COR-L47 (cell line): ENCODE measurements at places on chromosomes 16 and 17.
A peak's percentile ranks its signal among the peaks of the same experiment; 100 is the strongest.

GRCh38 chr17:65697661-65698060 lies 136.2 kb upstream of the AXIN2 start:
- DNase-seq = no peak

DNA sequence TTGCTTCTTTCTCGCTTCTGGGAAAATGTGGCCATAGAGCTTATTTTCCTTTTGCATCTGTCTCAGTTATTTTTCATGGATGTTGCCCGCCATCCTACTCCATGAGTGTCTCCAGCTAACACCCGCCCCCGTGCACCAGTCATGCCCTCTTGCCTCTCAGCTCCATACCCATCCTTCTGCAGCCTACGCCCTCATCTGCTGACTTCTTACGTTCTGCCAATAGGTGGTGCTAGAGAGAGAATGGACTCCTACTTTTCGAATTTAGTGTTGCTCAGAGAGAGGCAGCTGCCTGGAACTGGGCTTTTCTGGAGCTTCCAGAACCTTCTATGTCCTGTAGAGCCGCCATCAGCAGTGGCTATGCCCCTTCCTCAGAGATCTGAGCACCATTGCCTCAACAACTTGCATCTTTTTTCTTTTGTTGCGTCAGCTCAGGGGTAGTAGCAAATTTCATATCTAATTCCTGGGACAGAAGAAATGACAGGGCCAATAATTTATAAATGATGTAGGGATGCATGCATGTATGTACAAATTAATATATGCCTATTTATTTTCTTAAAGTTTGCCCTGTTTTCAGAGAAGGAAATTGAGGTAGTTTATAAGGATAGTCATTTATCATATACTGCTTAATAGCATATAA lies 119.7 kb upstream of the MYOCD start:
- no peak for DNase-seq

DNA sequence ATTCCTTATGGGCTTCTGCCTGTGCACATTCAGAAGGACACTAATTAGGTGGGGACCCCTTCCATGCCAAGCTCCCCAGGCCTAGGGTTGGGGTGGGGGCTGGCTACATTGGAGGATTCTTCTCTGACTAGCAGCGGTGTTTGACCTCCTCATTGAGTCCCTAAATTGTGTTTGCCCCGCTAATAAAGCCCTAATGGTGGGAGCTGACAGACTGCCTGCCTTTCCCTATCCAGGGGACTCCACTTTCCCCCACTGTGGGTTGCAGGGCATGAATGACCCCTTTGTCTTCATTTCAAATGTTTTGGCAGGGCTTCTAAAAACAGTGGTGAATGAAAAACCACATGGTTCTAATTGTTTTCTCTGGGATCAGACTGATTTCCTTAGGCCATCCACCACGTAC lies 476.8 kb upstream of the CDH11 start:
- no peak for DNase-seq

- DNase-seq = no peak
Measured at GRCh38 chr16:21610766-21611165, 11.4 kb downstream of the METTL9 start.

- DNase-seq = no peak
Measured at GRCh38 chr17:72733619-72734282, 358.7 kb downstream of the SLC39A11 start.

DNA sequence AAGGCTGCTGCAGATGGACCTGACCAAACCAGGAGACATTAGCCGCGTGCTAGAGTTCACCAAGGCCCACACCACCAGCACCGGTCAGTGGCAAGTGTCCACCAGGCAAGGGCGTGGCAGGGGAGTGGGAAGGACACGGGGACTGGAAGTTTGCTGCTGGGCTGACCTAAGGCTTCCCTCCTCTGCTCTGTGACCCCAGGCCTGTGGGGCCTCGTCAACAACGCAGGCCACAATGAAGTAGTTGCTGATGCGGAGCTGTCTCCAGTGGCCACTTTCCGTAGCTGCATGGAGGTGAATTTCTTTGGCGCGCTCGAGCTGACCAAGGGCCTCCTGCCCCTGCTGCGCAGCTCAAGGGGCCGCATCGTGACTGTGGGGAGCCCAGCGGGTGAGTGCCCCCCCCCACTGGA lies 4.8 kb downstream of the HSD11B2 start:
- no peak for DNase-seq

DNA sequence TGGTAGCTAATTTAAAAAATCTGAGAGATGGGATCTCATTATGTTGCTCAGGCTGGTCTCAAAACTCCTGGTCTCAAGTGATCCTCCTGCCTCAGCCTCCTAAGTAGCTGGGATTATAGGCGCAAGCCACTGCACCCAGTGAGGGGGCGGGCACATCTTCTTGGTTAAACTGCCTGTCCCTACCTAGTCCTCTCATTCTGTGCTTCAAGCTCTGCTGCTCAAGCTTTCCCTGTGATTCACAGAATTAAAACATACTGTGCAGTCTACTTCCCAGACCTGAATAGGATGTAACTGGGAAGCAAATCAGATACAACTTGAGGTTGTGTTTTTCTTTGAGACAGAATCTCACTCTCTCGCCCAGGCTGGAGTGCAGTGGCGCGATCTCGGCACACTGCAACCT lies 2.3 kb downstream of the MRPL38 start:
- no peak for DNase-seq

- DNase-seq = peak; percentile 2
Measured at GRCh38 chr17:63349478-63350000, 96.6 kb downstream of the CYB561 start.

- no peak for DNase-seq
Measured at GRCh38 chr17:43381621-43382020, 17.2 kb upstream of the ARL4D start.

- DNase-seq = no peak
Measured at GRCh38 chr17:42399948-42400843, 12.0 kb upstream of the STAT3 start.

GRCh38 chr17:19948116-19948943 lies 29.3 kb downstream of the AKAP10 start:
- DNase-seq = no peak

GRCh38 chr16:12629271-12629670 lies 174.4 kb downstream of the CPPED1 start:
- DNase-seq = no peak

DNA sequence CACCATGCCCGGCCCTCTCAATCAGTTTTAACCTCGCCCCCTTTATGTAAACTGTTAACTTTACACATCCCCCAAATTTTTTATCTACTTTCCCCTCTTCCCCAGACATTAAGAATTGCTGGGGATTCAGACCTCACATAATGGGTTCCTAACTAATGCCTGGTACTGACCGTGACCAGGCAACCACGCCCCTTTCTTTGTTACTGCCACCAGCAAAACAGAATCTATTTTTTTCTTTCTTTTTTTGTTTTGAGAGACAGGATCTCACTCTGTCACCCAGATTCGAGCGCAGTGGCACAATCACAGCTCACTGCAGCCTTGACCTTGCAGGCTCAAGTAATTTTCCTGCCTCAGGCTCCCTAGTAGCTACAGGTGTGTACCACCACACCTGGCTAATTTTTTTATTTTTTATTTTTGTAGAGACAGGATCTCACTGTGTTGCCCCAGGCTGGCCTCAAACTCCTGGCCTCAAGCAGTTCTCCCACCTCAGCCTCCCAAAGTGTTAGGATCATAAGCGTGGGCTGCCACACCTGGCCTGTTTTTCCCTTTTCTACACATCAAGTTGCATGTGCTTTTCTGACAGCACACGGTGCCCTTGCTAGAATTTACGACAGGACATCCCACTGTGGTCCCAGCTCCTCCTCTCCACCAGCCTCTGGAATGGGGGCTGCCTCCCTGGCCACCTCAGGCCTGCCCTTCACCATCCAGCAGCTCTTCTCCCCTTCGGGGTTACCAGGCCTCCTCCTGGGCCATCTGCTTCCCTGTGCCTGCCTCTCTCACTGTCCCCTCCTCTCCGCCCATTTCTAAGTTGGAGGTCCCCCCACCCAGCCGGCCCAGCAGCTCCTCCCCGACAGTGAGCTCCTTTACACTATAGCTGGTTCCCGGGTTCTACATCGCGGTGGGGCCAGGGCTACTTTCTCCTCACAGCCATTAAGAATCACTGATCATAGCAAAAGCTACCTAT lies 10.8 kb downstream of the CPNE2 start:
- no peak for DNase-seq

DNA sequence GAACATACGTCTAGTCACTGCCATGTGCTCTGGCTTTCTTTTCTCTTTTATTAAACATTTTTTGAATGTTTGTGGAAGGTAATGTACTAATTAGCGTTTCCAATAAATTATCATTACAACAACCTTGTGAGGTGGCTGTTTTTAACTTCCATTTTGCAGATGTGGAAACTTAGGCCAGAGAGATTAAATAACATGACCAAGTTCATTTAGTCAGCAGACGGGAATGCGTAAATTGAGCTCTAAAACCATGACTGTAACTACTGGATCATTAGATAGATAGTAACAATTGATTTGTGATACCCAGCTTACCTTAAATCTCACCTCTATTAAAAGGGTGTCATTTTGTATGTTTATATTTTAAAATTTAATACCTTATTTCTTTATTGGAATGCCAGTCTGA lies 49.4 kb downstream of the RABEP1 start:
- no peak for DNase-seq

GRCh38 chr17:17474341-17474740 lies 2.5 kb upstream of the MED9 start:
- no peak for DNase-seq

DNA sequence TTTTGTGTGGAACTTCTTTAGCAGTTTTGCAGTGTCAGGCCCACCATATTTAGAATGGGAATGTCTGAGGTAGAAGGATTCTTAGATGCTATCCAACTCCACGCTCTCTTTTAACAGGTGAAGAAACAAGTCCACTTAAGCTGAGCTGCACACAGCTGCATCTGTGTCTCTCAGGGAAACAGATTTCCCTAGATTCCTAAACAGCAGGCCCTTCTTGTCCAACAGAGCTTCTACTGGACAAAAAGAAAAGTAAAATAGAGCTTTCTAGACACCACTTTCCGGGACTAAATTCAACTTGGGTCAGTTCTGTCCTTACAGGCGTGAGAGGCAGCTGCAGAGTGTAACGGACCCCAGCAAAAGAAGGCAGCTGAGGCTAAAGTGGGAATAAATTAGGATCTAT lies 51.7 kb downstream of the SNX11 start:
- no peak for DNase-seq

- DNase-seq = no peak
Measured at GRCh38 chr16:35690413-35690812, 2231.0 kb downstream of the TP53TG3F start.

DNA sequence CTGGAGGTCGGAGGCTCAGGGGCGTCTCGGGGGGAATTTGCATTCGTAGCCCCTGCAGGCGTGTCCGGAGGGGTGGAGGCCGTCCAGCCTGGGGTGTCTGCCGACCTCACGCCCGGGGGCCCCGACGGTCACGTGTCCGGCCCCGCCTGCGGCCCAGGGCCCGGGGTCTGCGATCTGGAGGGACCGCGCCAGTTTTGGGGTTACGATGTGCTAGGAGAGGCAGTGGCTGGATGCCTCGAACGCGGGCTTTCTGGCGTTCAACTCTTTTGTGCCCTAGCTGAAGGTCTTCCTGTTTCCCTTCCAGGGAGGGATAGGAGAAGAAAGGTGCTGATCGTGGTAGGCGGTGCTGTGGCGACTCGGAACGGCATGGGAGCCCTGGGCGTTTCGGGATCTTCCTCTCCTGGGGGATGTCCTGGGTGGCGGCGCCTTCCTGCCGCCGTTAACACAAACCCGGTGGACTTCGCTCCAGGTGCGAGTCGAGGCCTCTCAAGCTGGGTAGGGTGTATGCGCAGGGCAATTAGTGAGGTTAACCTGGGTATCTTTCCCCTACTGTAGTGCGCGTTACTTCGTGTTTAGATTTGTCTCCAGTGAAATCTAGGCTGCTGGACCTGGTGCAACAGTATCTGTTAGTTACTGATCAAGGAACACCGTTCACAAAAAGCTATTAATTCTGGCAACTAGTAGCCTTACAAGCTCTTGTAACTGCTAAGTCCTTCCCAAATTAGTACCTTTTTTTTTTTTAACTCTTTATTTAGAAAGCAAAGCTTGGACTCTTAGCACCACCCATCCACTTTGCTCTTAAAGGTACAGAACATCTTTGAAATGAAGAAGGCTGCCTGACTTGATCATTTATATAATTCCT lies 1.3 kb downstream of the AKAP1 start:
- DNase-seq = peak; percentile 30

DNA sequence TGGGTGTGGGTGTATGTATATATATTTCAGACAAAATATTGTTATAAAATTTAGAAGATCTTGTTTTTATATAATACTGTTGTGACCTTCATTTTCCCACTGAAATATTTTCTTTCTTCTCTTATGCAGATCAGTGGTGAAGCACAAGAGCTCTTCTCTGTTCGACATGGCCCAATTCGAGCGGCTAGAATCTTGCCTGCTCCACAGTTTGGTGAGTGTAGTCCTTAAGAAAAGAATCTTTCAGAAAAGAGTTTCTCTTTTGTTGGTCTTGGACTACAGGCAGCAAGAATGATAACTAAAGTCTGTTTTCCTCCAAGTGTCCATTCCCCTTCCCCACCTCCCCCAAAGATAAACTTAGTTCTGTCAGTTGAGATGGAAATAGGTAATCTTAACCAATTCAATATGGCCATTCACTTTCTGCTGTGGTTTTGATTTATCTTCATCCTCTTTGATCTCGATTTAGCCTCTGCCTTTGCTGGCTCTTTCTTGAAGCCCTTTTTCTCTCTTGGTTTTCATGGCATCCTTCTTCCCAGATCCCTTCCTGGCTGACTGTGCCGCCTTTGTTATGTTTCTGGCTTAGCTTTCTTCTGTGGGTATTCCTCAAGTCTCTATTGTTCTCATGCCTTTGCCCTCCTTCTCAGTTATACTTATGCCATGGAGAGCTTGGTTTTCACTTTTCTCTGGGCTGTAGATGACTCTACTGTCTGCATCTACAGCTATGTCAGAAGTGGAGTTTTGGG lies 69.6 kb downstream of the BCAS3 start:
- no peak for DNase-seq

DNA sequence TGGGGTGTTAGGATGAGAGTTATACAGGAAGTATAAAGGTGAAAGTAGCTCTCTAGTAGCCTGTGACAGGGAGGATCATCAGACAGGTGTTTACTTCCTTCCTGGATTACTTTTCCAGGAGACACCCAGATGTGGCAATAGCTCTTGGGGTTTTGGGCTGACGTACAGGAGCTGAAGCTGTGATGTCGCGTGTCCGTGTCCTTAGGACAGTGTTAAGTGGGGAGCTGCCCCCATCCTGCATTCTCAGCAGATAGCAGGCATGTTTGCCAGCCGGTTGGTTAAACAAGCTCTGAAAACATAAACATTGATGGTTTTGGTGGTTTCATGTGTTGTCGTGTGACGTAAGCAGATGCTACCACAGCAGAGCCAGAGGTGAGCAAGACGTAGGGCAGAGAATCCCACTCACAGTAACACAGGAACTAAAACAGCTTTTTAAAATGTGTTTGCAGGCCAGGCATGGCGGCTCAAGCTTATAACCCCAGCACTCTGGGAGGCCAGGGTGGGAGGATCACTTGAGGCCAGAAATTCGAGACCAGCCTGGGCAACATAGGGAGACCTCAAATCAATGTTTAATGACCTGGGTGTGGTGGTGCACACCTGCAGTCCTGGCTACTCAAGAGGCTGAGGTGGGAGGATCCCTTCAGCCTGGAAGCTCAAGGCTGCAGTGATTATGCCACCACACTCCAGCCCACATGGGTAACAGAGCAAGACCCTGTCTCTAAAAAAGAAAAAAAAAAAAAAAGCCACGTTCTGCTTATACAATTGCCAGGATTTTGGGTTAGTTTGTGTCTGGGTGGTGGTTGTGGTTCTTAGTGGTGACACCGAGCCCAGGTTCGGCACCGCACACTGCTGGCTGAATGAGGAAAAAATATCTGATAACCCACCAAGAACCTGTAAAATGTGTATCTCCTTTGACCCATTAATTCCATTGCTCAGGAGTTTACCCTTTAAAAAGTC lies 18.2 kb upstream of the IL17C start:
- no peak for DNase-seq

GRCh38 chr17:39364236-39365025 lies 37.0 kb downstream of the FBXL20 start:
- DNase-seq = no peak
